ENCODE measurements at places on chromosomes 2 and 18.

DNA sequence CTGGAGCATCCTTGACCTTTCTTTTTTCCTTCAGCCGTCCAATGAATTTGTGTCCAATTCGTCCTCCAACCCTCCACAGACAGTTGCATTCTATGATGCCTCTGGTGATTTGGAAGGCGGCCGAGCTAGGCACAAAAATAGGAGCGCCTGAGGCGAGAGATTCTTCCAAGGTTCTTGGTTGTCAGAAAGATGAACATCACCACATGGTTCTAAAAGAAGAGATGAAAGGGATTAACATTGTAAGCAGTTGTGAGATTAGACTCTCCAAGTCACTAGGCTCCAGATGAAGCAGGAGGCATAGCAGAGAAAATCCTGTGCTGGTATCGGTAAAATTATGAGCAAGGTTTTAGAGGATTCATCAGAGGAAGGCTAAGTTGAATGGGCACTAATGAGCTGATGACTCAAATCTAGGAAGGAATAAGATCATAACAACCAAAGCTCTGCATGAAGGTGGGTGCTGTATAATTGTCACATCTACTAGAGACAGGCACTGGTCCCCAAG is 75.4 kb upstream of the MAP4K3 start:
- DNase-seq, result no peak

GRCh38 chr18:49585781-49586663 is 24.2 kb downstream of the LIPG start:
- DNase-seq, result no peak

- no peak for DNase-seq
Measured at GRCh38 chr2:210007895-210008294, 5.5 kb downstream of the RPE start.

- no peak for DNase-seq
Measured at GRCh38 chr18:27600245-27600644, 415.1 kb upstream of the CHST9 start.

- DNase-seq, result no peak
Measured at GRCh38 chr2:217936952-217937351, 65.8 kb downstream of the TNS1 start.
